ENCODE measurements at places on chromosomes 5 and 9.

- DNase-seq, result no peak
These were observed 34.8 kb downstream of the ATP6V0E1 start for GRCh38 chr5:173018358-173018757.

- DNase-seq, result no peak
These were observed 100.3 kb upstream of the SPIN1 start for GRCh38 chr9:88287972-88288371.

DNA sequence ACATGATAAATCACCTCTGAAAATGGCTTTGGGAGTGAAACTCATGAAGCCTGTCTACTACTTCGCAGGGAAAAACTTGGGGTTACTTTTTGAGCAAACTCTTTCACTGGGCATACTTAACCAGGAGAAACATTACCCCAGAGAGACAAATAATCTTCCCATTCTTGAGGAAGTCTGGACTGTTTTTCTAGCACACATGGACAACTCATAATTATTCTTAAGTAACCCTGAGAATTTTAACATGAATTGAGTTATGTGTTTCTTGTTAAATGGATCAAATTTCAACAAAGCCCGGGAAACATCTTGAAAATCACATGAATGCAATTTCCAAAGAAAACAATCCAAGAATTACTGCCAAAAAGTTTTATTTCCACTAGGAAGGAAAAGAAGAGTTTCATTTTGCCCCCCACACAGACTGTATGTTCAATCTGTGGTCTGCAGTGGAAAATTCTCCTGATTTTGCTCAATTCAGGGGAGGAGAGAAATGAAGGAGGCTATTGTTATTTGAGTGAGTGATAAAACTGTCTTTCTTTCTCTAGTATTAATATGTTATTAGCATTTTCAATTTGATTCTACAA is 564.8 kb upstream of the CLINT1 start:
- no peak for DNase-seq

- DNase-seq, result no peak
These were observed 214.5 kb downstream of the TMEM167A start for GRCh38 chr5:82862711-82863110.

GRCh38 chr5:13511442-13511841 is 433.0 kb downstream of the DNAH5 start:
- no peak for DNase-seq

- DNase-seq, result peak; percentile 71
These were observed 13.7 kb downstream of the OR1J1 start for GRCh38 chr9:122463828-122464632.

- DNase-seq, result no peak
These were observed 66.7 kb downstream of the ZNF462 start for GRCh38 chr9:106929471-106930177.

GRCh38 chr9:127496974-127497373 is 45.7 kb downstream of the LRSAM1 start:
- DNase-seq, result no peak

DNA sequence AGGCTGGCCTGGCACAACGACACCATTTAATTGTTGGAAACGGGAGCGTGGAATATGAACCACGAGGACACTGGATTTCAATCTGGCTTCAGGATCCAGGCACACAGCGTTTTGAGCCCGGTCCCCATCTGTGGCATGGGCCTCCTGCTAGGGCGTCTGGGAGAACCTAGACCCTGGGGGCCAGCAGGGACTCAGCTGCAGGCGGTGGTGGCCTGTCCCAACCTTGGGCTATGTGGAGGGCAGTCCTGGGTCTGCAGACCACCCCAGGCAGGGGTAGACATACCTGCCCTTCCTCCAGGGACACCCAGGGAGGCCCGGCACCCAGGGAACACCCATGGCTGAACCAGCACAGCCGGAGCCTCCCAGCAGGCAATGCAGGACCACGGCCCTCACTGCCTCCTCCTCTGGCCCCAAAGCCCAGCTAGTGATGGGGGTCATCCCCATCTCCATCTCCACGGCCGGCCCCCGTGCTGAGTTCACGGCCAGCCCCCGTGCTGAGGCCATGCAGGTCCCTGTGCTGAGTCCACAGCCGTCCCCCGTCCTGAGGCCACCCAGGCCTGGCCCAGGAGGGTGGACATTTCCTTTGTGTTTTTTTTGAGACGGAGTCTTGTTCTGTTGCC is 18.5 kb upstream of the UBAC1 start:
- DNase-seq, result no peak

- no peak for DNase-seq
These were observed 115.9 kb upstream of the FOXD4L5 start for GRCh38 chr9:65400886-65401285.

GRCh38 chr5:58937031-58937681 is 354.3 kb downstream of the RAB3C start:
- no peak for DNase-seq

- DNase-seq, result no peak
These were observed 278.1 kb upstream of the TNC start for GRCh38 chr9:115396071-115396529.

DNA sequence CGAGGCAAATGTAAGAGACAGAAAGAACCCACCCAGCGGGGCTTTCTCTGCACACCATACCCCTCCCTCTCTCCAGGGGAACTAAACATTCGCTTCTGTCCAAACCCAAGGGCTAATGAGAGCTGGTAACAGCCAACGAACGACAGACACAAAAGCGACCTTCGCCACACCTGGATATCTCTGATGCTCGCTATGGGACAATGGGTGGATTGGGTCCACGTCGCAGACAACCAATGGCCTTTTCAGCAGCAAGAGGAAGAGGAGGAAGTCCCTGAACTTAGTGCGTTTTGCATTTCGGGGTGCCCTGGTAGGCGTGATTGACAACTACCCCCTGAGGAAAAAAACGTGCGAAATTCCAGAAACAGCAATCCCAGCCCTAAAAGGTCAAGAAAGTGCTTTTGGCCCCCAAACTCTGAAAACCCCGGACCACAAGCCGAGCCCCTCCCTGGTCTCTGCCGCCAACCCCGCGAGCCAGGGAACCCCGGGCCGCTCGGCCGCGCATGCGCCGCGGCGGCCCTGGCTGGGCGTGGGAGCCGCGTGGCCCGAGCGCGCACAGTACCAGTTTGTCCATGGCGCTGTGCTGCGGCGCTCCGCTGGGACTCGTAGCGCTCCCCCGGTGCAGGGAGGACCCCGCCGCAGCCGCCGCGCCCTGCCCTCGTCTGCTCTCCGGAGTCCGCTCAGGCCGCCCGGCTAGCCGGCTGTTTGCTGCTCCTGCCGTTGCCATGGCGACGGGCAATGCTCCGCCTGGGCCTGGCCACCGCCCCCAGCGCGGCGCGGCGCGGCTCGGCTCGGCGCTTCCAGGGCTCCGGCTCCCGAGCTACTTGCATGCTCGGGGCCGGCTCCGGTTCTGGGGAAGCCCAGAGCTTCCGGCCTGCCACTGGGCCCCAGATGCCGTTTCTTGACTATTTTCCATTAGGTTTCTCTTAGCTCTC is 66.9 kb upstream of the DNAH5 start:
- DNase-seq, result peak; percentile 42

DNA sequence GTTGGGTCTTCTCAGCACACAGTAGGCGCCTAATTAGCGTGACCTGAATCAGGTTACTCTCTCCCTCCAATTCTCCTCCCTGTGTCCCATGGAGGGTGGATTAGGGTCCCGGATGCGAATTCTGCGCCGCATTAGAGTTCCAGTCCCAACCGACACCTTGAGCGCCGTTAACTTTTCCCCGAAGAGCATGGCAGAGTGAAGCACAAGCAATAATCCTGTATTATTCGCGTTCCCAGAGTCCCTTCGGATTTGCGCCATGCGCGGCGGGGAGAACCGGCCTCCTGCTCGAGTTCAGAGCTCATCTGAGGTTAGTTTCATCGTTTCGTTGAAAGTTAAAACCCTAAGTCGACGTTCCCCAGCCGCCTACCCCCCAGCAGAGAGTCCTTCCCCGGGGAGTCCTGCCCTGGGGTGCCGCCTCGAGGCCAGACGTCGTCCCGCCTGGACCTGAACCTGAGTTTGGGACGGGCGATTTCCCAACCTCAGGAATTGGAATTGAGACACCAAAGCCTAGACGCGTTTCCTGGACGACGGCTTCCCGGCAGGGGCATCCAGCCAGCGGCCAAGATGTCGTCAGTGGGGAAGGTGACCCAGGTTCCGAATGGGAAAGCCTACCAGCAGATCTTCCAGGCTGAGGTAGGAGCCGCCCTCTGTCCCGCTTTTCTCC is at the start of gene CCDC180:
Gene CCDC180 (plus strand): TSS at position 160 of the 664 bp plus-strand sequence. CDS start 405 bp downstream, at position 565.
- no peak for DNase-seq

GRCh38 chr9:88657893-88658292 is 122.9 kb downstream of the NXNL2 start:
- no peak for DNase-seq

GRCh38 chr5:104084896-104085295 is 522.3 kb upstream of the NUDT12 start:
- no peak for DNase-seq

- DNase-seq, result no peak
These were observed 134.8 kb downstream of the FBXL7 start for GRCh38 chr5:15634591-15635288.

- no peak for DNase-seq
These were observed 23.2 kb downstream of the LPCAT1 start for GRCh38 chr5:1500411-1501091.

GRCh38 chr5:143177263-143177983 is 226.1 kb downstream of the NR3C1 start:
- DNase-seq, result peak; percentile 61

DNA sequence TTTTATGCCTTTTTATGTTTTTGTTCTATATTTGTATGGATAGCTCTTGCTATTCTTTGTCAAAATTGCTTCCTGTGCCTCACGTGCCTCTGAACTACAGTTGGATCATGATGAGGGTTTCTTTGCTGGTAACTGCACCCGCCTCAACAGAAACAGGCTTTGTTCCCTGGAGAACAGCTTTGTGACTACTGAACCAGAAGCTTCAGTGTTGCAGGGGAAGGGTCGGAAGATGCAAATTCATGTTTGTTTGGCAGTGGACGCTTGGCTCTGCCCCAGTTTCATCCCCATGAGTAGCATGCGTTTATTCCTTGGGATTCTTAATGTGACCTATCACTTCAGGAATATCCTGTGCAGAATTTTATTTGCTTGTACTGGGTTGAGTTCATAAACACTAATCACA is 959.1 kb upstream of the WWC1 start:
- no peak for DNase-seq

- no peak for DNase-seq
These were observed 513.7 kb downstream of the CDK5RAP2 start for GRCh38 chr9:120066315-120066714.

- no peak for DNase-seq
These were observed 7.1 kb downstream of the LRRC70 start for GRCh38 chr5:62585751-62586150.

GRCh38 chr5:27491746-27492439 is 453.5 kb upstream of the CDH9 start:
- DNase-seq, result no peak

DNA sequence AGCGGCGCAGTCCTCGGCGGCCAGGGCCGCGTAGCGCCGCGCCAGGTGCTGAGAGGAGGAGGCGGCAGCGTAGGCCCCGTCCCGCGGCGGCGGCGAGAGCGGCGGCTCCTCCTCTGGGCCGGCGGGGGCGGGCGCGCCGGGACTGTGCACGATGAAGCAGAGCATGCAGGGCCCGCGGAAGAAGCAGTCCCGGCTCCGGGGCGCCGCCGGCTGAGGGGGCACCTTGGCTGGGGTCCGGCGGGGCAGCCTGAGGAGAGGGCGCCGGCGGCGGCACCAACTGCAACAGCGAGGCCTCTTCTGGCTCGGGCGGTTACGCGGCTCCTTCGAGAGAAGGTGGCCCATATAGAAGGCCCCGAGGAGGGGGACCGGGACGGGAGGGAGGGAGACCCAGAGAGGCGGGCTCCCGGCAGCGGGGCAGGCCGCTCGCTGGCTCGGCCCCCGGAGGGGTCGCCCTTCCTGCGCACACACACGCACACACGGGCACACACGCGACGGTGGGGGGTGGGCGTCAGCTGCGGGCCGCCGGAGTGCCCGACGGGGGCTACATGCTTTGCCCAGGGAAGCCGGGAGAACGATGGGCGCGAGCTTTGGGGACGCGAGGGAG is 446 bp downstream of the FBXL17 start:
- DNase-seq, result peak; percentile 88

Measured in Karpas-422 (cell line).